ENCODE measurements at places on chromosomes 4 and X.

- DNase-seq = no peak
Measured at GRCh38 chrX:70434914-70435586, 9.6 kb upstream of the DLG3 start.

GRCh38 chr4:147846318-147847155 is 114.6 kb downstream of the ARHGAP10 start:
- DNase-seq = no peak

GRCh38 chr4:65825116-65825753 is 154.9 kb upstream of the EPHA5 start:
- no peak for DNase-seq

- no peak for DNase-seq
Measured at GRCh38 chr4:118839221-118839927, 3.4 kb upstream of the SEC24D start.

DNA sequence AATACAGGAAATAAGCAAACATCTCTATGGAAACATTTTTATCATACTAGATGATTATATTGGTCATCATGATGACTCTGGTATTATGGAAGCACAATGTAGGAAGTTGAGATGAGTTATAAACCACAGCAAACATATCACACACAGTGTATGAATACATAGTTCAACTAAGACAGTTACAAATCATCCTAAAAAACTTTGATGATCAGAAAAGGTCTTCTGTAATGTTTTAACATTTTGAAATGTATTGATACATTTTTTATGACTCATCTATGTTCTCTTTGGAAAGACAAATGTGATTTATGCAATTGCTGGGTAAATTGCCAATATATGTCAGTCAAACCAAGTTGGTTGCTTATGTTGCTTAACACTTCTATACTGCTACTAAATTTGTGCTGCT is 4.8 kb downstream of the CXCL3 start:
- no peak for DNase-seq

Measured in NCI-H345 (cell line).